ENCODE measurements at places on chromosomes 5 and 9.

- DNase-seq, result no peak
These were observed 111.1 kb downstream of the ARHGAP26 start for GRCh38 chr5:142881076-142881783.

DNA sequence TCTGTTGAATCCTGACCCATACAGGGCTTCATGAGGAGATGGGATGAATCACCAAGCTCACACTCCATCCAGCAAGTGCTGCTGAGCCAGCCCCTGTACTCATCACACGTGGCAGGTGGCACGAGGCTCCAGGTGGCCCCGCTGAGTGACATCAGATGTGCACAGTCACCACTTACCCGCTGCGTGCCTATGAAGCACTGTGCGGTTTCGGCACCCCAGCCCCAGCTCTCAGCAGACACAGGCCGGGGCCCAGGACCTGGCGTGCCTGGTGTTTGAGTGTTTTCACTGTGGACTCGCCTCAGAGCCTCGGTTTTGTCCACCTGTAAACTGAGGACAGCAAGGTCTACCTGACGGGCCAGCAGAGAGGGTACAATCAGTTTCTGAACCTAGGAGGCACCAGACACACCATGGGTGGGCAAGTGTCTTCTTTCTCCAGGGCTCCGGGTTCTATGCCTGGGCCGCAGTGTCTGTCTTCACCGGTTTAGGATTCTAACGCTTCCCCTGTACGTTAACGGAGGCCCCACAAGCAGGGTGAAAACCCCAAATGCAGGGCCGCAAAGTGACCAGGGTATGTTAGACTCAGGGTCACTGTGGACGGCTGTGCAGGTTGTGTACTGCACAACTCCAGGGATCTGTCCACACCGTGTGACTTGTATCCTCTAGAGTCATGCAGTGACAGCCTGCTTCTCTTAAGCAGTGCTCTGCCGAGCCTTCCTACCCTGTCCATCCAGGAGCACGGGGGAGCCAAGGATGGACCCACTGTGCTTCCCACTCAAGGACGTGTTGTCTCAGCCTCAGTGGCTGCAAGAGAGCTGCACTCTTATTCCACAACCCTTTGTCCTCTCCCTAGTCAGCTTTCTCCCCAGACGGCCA is 44.3 kb upstream of the COL5A1 start:
- no peak for DNase-seq

- no peak for DNase-seq
These were observed 40.6 kb downstream of the FAM219A start for GRCh38 chr9:34417734-34418133.

DNA sequence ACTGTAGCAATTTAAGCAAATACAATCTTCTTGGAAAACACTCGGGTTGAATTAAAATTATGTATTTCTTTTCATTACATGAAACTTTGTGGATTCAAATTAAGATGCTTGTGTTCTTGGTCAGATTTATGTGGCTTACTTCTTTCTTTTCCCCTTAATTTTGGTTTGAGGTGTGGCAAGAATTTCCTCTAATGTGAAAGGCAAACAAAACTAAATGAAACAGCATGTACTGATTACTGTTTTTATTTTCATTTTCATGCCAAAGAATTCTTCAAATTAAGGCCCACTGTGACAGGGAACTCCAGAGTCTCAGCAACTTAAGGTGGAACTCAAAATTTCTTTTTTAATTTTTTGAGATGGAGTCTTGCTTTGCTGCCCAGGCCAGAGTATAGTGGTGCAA is at the start of gene OMD:
Gene OMD, minus strand, starts transcription at position 132 of the 400 bp plus-strand sequence. CDS start 6,913 bp downstream, outside the sequence.
- no peak for DNase-seq

GRCh38 chr9:135038826-135039225 is 48.6 kb upstream of the OLFM1 start:
- no peak for DNase-seq

GRCh38 chr5:91177085-91177484 is 206.0 kb downstream of the ARRDC3 start:
- no peak for DNase-seq

DNA sequence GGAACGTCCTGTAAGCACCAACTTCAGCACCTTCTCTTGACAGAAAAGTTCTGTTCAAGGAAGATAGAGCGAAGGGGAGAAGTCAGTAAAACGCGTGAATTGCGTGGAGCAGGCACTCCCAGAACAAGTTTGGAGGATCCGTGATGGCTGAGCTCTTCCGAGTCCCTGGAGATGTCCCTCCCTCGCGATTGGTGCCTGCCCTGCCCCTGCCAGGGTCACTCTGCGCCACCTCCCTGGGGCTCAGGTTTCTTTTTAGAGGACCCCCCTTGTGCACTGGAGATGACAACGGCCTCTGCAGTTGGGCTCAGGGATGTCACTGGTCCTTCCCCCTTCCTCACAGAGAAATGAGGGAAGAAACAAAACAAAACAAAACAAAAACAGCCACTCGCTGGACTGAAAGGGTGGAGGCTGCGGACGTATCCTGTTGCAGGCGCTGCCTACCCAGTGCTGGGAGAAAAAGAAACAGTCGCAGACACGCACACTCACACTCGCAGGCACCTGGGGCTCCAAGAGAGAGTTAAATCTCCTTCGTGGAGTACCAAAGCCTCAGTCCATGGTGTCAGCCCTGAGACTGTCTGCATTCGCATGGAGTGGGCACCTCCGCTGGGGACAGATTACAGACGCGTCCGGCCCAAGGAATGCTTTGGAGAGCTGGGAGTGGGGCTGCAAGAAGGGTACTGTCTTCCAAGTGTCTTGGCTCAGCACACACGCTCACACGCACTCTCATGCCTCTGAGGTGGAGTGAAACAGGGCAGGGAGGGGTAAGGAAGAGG is 512.7 kb downstream of the SLCO4C1 start:
- no peak for DNase-seq

DNA sequence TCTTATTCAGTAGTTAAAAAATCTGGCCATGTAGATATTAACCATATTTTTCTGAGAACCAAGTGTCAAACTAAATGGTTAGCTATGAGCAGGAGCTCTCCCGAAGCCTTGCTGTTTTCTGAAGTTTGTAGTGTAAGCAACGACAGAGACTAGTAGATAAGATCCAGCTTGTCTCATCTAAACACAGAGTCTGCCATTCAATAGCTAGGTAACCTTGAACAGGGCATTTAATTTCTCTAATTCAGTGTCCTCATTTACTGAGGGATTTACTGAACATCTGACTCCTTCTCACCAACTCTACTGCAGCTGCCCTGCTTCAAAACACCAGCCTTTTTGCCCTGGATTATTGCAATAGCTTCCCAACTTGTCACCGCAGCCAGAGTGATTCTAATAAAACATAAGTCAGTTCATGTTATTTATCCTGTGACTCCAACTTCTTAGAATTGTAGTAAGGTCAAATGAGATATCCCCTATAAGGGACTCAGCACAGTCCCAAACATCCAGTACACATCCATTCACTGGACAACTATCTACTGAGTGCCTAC is 337.0 kb downstream of the PLK2 start:
- no peak for DNase-seq

DNA sequence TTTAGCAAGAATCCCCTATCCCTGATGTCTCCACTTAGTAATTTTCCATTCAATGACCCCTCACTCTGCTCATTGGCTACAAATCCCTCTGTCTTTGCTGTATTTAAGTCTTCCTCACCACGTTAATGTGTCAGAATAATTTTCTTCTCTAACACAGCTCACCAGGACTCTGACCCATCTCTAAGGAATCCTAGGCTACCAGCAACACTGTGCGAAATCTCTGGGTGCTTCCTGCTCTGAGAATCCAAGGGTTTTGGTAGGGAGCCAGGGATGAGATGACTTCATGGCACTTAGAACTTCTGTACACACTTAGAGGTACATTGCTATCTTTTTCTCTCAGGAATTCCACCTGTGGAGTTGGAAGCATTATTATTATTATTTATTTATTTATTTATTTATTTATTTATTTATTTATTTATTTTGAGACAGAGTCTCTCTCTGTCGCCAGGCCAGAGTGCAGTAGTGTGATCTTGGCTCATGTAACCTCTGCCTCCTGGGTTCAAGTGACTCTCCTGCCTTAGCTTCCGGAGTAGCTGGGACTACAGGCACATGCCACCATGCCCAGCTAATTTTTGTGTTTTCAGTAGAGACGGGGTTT is 53.5 kb downstream of the FOXI1 start:
- no peak for DNase-seq

DNA sequence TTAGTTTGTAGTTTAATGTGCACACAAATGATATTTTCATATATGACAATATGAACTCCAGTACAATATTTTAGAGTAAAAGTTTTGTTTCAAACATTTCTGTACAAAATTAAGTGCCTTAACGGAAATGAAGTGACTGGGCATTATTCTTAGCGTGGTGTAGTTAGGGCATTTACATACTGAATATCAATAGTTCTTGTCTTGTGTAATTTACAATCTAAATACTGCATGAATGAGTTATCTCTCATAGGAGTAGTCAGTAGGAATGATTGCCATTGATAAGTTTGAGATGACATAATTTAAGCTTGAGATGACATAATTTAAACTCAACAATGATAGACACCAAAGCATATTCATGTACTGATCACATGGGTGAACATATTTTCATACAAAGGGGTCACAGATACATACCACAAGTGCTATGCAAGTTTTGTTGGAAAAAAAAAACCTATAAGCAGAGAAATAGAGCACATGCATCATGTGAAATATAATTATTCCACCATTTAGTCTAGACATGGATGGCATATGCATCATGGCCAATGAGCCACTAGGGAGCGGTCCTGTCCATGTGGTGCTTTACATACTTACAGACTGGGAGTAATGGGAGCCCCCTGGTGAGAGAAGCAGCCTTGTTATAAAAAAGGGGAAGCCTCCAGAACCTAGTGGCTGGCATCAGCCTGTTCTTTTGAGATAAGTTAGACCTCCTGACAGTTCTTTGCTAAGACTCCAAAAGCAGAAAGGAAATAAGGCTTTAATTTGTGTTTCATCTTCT is 1523.9 kb downstream of the MAT2B start:
- no peak for DNase-seq

GRCh38 chr5:134086225-134086942 is 28.1 kb upstream of the TCF7 start:
- no peak for DNase-seq

DNA sequence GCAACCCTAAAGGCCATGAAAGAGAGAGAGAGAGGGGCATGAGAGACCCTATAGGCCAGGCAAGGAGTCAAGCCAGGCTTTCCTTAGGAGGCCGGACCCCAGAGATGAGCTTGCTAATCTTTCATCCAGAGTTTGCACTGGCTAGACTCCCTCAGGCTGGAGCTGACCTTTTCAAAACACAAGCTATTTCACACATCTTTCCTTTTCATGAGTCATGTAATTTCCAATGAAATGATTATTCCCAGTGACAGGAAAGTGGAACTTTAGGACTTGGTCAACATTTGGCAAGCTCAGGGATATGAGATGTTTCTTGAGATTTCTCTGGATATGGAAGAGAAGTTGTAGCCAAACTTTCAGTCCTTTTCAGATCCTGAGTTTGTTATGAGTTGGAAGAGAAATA is 117.7 kb downstream of the TARS1 start:
- no peak for DNase-seq

DNA sequence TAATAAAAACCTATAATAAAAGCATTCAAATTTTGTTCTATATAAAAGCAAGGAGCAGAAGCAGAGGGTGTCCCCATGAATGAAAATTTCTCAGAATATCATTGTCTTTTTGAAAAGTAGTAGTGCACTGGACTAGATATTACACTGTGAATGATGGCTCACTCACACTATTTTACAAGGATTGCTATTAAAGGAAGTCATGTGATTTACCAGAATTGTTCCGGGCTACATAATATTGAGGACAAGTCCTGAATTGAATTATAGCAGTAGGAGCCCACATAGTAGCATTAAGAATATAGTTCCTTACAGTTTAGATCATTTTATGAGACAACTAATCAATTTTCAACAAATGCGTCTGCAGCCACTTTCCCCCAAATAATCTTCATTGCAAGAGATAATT is 7.7 kb upstream of the TLE4 start:
- DNase-seq, result no peak

DNA sequence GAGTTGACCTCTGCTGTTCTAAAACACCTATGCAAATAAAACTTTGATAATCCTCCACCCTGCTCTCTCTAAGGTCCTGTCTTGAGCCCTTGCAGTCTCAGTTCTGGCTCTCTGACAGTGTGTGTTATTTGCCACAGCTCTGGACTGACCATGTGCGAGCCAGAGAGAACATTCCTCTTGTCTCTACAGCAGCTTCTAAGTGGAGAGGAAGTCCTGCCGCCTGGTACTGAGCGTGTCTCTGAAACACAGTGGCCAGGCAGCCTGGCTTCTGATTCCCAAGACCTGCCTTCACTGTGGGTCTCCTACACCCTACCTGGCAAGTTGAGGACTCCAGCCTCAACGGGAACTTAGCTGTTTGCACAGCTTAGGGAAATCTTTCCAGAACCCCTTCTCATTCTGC is 61.6 kb downstream of the ENTREP1 start:
- DNase-seq, result no peak

Data from activated T-cell treated with anti-CD3 and anti-CD28 coated beads for 24 hours (primary cell).